Prostate gland (tissue), 2 donors: ENCODE measurements at places on chromosomes 4 and X.
A peak's percentile ranks its signal among the peaks of the same experiment; 100 is the strongest.

- DNase-seq: no peak
Measured at GRCh38 chr4:112492321-112492720, 23.7 kb downstream of the NEUROG2 start.

DNA sequence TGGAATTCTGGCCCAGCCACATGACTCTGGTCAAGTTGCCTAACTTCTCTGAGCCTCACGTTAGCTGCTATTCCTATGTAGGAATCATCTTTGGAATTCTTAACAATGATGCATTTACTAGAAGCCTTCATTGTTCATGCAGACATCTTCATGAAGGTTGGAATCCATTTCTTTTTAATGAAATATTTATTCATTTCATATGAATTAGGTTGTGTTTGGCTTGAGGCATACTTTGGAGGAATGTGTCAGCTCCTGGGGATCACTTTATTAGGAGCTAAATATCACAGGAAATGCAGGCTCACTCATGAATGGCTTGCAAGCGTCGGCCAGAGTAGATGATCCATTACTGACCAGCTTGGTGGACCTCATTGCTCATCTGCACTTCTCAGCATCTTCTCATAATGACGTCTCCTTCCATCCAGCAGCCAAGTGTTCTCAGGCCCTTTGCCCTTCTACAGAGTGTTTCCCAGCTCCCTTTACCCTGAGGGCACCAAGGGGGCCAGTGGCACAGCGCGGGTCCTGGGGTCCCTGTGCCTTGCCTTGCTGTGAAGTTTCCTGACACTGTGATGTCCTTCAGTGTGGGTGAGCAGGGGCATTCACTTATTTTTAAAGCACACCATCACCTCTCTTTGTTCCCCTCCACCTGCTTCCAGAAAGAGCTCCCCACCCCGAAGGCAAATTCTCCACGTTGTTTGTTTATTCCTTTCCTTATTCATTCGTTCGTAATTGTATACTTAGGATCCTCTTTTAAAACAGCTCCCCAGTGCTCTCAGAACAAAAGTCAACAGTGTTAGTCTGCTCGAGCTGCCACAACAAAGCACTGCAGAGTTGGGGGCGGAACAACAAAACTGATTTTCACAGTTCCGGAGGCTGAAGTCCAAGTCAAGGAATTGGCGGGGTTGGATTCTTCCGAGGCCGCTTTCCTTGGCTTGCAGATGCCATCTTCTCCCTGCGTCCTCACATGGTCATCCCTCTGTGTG lies 106.8 kb downstream of the STK32B start:
- no peak for DNase-seq

DNA sequence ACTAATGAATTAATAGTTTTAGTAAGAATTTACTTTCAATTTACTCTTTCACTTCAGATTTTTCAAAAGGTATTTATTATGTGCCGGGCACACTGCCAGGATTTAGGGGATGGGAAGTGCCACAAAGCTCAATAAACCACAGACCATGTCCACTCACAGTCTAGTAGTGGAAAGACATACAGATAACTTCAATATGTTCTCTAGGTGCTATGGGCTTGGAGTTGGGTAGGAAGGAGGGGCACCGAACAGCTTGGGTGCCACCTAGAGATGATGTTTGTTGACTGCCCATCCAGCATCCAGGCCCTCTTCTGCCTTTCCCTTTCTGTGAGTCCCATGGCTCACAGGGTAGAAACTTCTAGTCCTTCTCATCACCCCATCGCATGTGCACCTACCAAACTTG lies 17.8 kb downstream of the MFAP3L start:
- no peak for DNase-seq

GRCh38 chrX:147958291-147958690 lies 22.8 kb upstream of the FMR1NB start:
- no peak for DNase-seq

GRCh38 chr4:55154933-55155332 lies 29.5 kb upstream of the KDR start:
- no peak for DNase-seq

DNA sequence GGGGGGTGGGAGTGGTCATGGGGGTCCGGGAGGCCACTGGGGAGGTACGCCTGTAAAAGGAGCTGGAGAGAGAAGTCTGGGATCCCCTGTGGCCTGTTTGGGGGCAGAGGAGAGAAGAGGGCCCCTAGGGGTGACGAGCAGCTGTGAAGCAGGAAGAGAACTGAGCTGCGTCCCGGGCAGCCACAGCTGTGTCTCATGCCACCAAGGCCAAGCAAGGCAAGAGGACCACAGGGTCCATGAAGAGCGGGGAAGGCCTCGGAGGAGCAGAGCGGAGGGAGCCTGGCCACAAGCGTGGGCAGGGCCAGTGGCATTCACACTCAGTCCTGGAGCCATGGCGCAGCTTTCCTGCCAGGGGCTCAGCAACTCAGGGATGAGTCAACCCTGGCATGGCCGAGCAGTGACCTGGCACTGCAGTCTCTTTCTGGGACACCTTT lies 13.6 kb upstream of the NAT8L start:
- no peak for DNase-seq

GRCh38 chr4:85642356-85643100 lies 167.6 kb downstream of the ARHGAP24 start:
- no peak for DNase-seq

- DNase-seq: no peak
Measured at GRCh38 chr4:2072971-2073807, 14.1 kb downstream of the NAT8L start.

DNA sequence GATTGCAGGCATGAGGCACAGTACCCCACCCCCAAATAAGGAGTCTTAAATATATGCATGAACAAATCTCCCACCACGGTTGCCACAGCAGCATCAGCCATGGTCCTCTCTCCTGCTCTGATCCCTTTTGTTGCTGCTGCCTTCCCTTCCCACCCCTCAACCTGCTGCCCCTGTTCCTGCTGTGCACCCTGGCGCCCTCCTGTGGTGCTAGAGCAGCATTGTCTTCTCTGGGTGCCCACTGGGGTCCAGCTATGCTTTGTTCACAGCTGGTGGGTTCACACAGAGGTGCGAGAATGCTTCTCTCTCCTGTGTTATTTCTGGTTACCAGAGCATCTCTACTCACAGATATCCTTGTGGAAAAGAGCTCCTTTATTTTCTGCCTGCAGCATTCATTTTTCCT lies 116.2 kb downstream of the GATB start:
- DNase-seq: no peak

DNA sequence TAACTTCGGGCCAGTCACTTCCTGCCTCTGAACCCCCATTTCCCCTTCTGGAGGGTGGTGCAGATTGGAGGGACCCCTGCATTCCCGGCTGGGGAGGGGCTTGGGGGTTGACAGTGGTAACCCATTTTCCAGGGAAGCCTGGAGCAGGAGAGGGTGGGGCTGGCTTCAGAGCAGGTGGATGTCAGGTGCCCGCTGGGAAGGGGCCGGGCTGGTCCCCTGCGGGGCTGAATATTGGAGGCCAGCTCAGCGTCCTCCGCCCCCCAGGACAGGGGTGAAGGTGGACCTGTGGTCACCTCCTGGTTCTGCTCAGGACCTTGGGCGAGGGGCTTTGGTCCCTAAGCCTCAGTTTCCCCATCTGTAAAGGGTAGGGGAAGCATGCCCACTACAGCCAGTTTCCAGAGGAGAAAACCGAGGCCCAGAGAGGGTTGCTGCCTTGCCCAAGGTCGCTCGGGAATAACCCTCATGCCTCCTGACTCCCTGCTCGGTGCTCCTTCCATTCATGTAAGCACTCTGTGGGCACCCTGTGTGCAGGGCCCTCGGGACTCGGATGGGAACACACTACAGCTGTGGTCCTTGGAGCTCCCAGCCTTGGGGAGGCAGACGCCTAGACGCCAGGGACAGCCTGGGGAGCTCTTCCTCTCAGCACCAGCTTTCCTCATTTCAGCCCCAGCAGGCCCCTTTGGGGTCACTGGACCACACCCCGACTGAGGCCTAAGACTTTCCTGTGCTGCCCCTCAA lies 683 bp downstream of the MAN2B2 start:
- no peak for DNase-seq

- no peak for DNase-seq
Measured at GRCh38 chr4:89820010-89820409, 17.0 kb downstream of the SNCA start.

- DNase-seq: no peak
Measured at GRCh38 chr4:153045111-153045982, 109.2 kb downstream of the FHDC1 start.

GRCh38 chrX:84501798-84502628 lies at the start of gene HDX:
HDX (minus strand) TSS chrX:84502453; CDS start chrX:84475397, 27,056 bp downstream.
- DNase-seq: peak; percentile 75

GRCh38 chr4:186650401-186651180 lies 73.1 kb downstream of the FAT1 start:
- no peak for DNase-seq

GRCh38 chrX:14670819-14671218 lies 141.5 kb downstream of the GLRA2 start:
- no peak for DNase-seq

DNA sequence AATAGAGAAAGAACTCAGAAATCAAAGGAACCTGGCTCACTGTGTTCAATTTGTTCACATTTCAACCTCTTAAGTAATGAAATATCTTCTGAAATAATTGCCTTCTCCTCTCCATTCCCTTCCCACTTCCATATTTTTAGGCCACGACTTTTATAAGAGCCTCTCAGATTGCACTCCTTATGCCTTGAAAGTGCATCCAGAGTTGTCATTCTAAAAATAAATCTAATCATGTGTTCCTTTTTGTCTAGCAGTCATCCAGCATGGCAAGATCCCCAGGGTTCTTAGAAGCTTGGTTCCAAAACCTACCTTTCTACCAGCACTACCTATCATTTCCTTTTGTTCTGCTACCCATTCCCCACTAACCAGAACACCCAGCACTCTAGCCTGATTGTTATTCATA lies 42.4 kb upstream of the RPA4 start:
- DNase-seq: no peak

- no peak for DNase-seq
Measured at GRCh38 chrX:3295731-3296130, 50.7 kb downstream of the MXRA5 start.

DNA sequence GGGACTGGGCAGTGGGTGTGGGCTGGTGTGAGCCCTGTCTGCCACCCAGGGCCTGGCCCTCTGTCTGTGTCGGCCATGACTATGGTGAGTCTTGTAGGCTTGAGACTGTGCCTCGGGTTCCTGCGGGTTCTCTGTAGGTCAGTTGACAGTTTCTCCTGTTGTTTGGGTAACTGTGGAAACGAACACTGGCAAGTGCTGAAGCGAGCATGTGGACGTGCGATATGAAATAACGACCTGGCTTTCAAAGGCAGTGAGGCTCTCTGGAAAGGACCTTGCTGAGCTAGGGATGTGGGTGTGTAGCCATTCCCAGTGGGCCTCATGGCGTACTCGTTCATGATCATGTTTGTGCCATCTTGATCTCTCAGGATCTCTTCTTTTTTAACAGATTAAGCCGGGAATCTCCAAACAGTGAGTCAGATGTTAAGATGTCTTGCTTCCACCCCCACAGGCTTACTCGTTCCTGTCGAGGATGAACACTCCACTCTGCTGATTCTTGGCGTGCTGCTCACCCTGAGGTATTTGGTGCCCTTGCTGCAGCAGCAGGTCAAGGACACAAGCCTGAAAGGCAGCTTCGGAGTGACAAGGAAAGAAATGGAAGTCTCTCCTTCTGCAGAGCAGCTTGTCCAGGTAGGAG lies 41.3 kb downstream of the HTT start:
- DNase-seq: no peak

GRCh38 chr4:76993787-76994641 lies 44.5 kb downstream of the SEPTIN11 start:
- DNase-seq: no peak

GRCh38 chr4:120664851-120665250 lies 257.7 kb downstream of the PRDM5 start:
- no peak for DNase-seq

- no peak for DNase-seq
Measured at GRCh38 chr4:86184901-86185285, 175.0 kb downstream of the MAPK10 start.

DNA sequence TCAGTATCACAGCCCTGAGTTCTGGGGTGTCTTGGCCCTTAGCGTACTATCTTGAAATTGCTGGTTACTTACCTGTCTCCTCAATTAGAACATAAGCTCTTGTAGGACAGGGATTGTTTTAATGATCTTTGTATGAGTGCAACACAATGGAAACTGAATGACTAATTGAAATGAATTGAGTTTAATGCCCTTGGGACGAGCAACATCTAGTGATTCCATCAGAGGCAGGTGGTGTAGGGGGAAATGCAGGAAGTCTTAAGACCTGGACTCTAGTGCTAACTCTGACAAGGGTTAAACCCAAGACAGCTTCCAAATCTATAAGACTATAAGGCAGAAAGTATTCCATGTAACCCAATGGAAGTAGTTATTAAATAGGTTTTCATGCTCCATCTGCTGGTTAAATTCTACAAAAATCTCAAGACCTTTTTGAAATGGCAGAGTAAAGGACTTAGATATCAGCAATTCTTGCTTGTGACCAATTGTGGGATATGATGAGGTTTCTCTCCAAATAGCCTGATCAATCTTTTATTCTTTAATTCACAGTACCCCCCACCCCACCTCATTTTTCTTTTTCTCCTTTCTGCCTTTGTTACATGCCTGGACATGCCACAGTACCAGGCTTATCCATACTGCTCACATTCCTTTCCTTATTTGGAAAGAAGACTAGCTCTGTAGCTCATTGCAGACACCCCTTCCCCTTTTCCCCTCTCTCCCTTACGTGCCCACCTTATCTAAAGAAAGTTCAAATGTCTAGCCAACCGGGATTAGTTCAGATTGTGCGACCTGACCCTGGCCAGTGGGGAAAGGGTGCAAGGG lies 340.8 kb downstream of the PAPSS1 start:
- DNase-seq: no peak

GRCh38 chrX:114152130-114152529 lies 431.8 kb upstream of the HTR2C start:
- DNase-seq: no peak

- no peak for DNase-seq
Measured at GRCh38 chr4:129526812-129527211, 430.9 kb downstream of the C4orf33 start.

DNA sequence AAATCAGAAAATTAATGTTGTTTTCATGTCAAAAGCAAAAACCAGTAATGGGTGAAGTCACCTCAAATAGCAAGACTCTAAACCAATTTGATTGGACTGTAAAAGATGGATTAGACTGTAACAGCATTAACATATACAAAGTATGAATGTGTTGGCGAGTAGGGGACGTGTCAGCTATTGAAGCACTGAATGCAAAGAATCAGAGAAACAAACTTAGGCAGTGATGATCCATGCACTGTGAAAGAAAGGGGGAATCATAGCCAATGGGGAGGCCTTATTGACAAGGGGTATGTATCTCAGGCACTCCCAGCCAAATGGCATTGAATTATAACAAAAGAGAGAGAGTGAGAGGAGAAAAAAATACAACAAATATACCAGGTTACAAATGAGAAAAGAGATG lies 30.5 kb upstream of the EIF4E start:
- DNase-seq: no peak
